ENCODE measurements at places on chromosomes 2 and 18.

DNA sequence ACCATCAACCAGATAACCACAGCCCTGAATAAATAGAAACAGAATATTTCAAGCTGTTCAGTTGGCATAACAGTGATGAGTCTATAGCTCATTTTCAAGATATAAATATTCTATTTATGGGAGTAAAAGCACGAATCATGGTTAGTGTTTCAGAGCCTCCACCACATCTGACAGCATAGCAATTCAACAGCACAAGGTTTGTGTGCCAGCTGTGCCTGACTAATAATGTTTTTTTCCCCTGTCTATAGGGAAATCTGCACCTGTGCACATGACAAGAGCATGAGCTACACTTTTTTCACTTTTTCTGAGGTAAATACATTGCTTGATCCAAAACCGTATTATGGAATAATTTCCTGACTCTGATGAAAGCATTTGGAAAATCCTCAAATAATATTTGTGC is 251.3 kb downstream of the RPIA start:
- DNase-seq = no peak

GRCh38 chr2:222869252-222869560 is 8.4 kb downstream of the ACSL3 start:
- no peak for DNase-seq

DNA sequence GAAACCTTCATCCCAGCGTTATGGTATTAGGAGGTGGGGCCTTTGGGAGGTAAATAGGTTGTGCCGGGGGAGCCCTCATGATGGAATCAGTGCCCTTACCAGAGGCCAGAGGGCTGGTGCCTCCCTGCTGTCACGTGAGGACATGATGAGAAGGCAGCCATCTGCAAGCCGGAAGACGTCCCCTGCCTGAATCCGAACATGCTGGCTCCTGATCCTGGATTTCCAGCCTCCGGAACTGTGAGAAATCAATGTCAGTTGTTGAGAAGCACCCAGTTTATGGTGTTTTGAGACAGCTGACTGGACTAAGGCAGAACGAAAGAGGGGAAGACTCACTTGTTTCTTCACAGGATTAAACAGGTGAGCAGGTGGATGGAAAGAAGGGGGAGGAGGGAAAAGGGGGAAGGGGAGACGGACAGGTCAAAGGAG is 13.0 kb upstream of the KLF11 start:
- DNase-seq = no peak

DNA sequence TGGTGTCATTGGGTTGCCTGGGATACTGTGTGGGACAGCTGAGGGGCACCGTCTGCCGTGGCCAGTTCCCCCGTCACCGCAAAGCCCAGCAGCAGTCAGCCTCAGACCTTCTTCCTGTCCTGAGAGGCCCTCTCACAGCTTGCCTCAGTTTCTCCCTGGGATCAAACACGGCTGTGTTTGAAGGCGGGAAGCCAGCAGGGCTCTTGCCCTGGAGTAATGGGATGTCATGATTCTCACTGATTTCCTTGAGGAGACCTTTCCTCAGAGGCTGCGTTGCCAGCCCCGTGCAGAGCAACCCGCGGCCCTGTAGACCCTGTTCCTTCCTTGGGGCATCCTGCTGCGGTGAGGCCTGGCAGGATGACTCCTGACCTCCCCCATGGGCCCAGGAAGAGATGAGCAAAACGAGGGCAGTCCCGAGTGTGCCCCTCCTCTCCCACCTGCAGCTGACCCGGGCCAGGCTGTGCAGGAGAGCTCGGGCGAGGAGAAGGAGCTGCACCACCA is 13.9 kb upstream of the NFATC1 start:
- DNase-seq = no peak

GRCh38 chr2:240687741-240688552 is 3.7 kb upstream of the AQP12A start:
- no peak for DNase-seq

GRCh38 chr2:208627916-208628315 is 221.3 kb downstream of the PTH2R start:
- no peak for DNase-seq

DNA sequence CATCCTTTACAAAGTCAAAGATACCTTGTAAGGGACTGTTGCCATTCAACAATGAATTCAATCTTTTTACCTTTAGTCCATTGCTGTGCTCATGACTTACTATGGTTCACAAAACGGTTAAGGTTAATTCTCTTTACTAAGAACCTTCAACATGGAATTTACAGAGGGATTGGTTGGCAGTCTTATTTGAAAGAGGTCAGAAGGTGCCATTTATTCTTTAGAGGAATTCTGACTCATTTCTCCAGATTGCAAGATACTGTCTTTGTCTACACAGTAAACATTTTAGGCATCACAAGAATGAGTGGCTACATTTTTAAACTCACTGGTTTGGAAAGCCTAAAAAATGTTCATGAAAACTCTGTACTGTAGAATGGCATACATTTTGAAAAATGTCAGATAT is 17.4 kb downstream of the KCNH7 start:
- DNase-seq = no peak

DNA sequence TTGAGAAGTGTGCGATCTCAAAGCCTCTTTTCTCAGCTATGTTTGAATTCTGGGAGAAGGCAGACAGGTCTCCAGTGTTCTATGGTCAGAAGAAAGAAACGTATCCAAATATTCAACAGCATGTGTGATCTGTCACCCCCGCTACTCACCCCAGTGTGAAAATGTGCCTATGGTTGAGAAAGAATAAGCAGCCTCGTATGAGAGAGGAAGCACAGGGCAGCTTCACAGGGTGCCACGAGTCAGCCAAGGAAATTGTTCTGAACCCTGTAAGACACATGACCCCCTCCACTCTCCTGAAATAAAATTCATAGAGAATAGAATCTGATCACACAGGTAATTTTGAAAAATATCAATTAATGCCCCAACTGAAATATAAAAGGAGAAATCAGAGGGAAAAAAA is 8.0 kb upstream of the SF3B1 start:
- no peak for DNase-seq

- DNase-seq = no peak
These were observed 1015.0 kb downstream of the BCL11A start for GRCh38 chr2:59538398-59538911.

- DNase-seq = no peak
These were observed 365.2 kb downstream of the ZNF521 start for GRCh38 chr18:24986666-24987302.

- no peak for DNase-seq
These were observed 36.6 kb upstream of the STAT1 start for GRCh38 chr2:191050640-191050987.

DNA sequence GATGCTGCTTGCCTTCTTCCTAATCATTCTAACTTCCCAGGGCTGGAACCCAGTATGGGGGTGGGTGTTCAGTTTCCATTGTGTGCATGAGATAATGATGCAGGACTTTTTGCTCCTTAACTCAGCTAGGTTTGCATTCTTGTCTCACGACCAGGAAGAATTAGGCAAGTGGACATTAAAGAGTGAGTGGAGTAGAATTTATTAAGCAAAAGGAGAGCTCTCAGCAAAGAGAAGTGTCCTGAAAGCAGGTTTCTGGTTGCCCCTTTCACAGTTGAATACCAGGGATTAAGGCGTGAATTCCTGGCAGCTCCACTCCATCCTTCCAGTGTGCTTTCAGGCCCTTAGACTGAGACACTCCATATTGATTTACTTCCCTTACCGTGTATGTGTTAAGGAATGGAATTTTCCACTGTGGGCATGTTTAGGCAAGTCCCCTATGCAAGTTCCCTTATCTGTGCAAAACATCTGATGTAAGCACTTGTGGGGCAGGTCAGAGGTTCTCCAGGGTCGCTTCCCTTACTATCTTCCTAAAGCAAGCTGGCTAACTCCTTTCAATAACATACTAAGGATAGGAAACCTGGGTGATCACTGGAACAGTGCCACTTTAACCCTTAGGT is 126.5 kb downstream of the GPR39 start:
- DNase-seq = no peak

DNA sequence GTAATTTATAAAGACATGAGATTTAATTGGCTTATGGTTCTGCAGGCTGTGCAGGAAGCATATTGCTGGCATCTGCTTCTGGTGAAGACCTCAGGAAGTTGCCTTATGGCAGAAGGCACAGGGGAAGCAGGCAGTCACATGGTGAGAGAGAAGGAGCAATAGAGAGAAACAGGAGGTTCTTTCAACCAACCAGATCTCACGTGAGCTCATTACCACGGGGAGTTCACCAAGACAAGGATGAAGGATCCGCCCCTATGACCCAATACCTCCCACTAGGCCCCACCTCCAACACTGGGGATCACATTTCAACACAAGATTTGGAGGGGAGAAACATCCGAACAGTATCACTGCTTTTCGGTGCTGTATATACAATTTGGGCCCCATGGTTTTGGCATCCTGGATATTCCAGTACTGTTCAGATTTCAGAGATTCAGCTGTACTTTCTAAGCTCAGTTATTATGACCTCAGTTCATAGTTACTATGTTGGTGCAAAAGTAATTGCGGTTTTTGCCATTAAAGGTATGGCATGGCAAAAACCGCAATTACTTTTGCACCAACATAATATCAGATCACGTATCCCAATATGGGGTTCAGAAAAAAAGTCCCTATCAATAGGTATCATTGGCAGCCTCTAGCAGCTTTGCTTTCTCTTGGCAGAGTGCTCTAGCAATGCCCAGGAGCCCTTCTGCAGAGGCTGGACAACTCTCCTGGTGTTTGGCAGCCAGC is 189.6 kb upstream of the SIX3 start:
- no peak for DNase-seq

- DNase-seq = no peak
These were observed 92.6 kb upstream of the KCNE4 start for GRCh38 chr2:222959358-222959757.

GRCh38 chr2:20635113-20635510 is 15.8 kb downstream of the HS1BP3 start:
- no peak for DNase-seq

- DNase-seq = no peak
These were observed 24.5 kb upstream of the CD28 start for GRCh38 chr2:203681978-203682377.

GRCh38 chr18:9994026-9994570 is 80.3 kb downstream of the VAPA start:
- no peak for DNase-seq

DNA sequence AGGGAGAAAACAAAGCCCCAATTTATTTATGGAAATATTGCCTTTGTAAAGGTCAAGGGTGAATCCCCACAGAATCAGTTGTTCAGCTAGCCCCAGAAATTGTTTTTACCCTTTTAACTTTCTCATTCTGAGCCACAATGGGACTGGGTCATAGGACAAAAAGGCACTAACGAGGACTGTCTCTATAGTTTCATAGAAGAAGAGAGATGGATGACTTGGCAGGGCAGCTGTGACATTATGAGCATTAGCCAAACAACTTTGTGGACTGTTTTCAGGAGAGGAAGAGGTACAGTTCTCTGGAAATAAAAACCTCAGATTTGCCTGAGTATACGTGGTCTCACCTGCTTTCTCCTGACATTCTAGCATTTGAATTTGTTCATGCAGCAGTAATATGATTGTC is 1155.8 kb upstream of the CHAC2 start:
- no peak for DNase-seq

DNA sequence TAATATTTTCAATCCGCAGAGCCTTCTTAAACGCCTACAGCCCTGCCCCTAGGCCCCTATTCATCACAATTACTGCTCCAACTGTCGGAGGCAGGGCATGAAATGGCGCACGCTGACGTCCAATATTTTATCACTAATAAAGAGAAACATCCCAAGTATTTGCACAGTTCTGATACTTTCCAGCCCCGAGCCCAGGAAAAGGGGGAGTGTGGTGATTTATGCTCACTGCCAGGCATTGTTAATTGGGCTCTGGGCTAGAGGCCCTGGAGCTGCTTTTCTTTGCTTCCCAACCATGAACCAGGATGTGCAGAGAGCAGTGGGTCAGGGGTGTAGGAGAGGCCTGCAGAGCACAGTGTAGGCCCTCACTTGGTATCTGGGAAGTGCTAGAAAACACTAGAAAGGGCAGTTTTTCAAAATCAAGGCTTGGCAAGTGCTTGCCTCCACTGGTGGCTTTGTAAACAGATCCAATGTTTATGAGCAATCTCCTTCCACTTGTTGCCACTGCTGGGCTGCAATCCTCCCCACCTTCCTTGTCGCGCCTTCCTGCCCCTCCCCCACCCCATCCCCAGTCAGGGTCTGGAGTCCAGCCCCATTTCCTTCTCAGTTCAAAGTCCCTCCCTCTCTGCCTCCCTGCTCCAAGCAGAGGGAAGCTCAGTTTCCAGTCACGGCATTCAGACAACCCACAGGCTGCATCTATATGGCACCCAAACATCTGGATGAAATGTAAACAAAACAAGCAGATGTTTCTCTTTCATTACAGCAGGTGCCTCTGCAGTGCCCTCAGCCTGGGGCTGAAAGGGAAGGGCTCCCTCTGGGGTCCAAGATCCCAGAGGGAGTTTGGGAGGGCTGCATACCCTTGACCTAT is 83.9 kb upstream of the PKDCC start:
- no peak for DNase-seq

GRCh38 chr2:223519471-223519870 is 82.7 kb downstream of the SCG2 start:
- no peak for DNase-seq

GRCh38 chr18:44777457-44778192 is 96.9 kb downstream of the SETBP1 start:
- no peak for DNase-seq

DNA sequence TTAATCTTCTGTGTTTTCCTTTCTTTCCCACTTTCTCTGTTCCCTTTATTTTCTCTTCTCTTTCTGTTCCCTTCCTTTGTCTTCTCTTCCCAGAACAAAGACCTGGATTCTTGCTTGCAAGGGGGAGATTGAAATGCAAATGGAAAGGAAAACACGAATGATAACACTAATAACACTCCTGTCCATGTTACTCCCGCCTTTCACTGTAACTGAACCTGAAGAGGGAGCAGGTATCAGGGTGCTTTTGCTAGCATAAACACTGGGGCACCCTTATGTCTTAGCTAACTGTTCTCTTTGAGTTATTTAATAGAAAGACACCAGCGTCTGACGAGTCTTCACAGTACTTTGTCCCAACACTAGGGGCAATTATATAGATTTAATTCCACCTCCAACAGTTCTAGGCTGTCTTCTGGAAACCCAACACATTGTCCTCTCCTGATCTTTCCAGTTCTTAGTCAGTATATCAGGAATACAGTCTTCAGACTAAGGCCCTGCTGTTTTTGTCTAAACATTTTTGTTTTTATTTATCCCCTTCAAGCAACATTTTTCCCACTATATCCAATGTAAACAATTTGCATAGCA is 99.2 kb downstream of the PTPRM start:
- DNase-seq = no peak

DNA sequence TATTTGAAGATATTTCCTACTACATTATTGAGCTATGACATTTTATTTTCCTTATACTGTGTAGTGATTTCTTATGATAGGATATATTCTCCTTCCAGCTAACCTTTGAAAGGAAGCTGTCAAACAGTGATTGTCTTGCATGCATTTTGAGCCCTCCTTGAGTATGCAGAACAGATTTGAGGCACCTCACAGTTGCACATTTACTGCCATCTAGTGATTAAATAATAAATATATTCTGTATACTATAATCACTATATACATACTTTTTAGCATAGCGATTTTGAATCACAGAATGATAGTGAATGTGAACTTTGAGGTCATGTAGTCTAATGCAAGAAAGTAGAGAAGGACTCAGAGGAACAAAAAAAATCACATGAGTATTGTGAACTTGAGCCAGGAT is 268.4 kb upstream of the CDH19 start:
- DNase-seq = no peak

Measured in anterior cingulate cortex (tissue), 58 donors.